MG63 (cell line): ENCODE measurements at places on chromosomes 7 and 10.

- DNase-seq: no peak
These were observed 632.5 kb upstream of the NRP1 start for GRCh38 chr10:33966946-33967345.

DNA sequence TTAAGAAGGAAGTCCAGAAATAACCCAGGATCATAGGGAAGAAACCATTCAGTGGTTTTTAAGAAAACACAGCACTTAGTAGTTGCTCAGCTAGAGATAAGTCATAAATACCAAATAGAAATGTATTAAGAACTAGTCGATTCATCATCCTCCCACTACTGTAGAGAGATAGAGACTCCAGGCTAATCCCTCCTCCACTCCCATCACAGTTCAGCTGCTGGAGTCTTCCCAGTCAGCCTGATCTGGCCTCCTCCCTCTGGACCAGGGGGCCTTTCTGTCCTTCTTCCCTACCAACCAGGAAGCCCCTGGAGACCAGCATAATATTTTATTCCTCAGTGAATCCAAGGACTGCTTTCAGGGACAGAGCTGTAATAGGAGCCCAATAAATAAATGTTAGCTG, 294.1 kb upstream of the YAE1 start:
- no peak for DNase-seq

GRCh38 chr7:124597509-124597908, 168.1 kb downstream of the GPR37 start:
- DNase-seq: no peak

DNA sequence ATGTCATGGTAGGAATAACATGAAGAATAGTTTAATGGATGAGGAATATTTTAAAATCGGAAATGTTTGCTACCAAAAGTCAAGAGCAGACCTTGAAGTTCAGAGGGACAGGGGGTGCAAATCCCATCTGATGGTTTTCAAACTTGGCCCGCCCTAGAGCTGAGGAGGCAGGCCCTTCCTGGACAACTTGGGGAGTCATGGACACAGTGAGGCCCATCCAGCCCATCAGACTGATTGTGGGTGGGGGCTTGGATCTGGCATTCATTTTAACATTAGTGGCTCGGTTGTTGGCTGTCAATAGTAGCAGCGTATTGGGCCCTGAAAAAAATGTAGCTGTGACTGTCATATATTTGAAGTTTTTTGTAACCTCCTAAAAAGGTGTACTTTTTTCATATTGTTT, 2.0 kb downstream of the C10orf90 start:
- no peak for DNase-seq

DNA sequence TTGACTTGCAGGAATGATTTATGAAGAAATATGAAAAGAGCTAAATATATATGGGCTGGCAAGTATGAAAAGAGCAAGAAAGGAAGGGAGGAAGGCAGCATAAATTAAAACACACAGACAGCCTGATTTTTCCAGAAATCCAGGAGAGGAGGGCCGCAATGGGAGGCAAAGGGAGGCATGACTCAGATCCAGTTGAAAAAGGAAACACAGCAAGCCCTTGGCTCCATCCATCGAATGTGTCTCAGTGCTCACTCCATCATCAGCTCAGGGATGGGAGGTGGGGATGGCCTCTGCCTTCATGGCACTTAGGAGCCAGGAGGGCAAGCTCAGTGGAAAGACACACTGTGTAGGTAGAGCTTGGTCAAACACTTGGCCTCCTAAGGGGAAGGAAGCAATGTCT, 75.7 kb upstream of the PDZD8 start:
- no peak for DNase-seq

DNA sequence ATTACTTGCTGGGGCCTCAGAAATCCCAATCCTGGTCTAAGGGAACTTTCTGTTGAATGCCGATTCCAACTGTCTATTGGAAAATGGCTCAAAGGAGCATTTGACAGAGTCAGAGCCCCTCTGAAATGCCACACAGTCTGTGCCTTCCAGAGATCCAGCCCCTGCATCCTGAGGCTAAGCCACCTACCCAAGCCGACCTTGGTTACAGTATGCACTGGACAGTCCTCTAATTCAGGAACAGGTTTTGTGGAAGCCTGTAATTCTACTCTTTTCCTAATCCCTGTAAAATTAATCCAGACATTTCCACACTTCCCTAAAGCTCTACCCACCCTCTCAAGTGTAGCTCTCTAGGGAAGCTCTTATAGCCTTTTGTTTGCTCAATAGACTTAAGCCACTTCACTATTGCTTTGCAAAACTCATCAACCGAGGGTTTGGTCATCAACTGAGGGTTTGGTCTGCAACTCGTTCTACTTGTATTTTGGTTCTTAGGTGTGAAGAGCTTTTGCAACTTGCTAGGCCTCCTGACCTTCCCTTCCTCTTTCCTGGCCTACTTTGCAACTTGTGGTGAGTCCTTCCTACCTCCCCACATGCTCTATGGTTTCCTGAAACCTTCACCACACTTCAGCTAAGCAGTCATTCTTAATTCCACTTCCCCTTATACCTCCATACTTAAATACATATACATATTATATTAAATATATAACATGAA, 364.8 kb downstream of the SFMBT2 start:
- DNase-seq: no peak

GRCh38 chr10:75401569-75402485, at the start of gene ZNF503:
Gene ZNF503, minus strand, starts transcription at chr10:75401764. Its CDS starts 345 bp downstream, at chr10:75401419.
- DNase-seq: peak; percentile 99
